CD4-positive, alpha-beta T cell treated with Interleukin-6 for 4 hours (primary cell): ENCODE measurements at places on chromosomes 13 and 19.

DNA sequence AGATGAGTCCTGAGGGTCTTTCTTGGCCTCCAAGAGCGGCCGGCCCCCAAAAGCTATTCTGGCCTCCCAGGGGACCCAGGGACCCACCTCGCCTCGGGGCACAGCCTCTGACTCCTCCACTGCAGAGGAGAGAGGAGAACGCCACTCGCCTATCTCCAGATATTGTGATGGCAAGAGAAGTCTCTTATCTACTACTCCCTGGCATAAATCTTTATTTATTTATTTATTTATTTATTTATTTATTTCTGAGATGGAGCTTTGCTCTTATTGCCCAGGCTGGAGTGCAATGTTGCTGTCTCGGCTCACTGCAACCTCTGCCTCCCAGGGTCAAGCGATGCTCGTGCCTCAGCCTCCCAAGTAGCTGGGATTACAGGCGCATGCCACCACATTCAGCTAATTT lies 11.0 kb downstream of the SLC7A9 start:
- no peak for DNase-seq

DNA sequence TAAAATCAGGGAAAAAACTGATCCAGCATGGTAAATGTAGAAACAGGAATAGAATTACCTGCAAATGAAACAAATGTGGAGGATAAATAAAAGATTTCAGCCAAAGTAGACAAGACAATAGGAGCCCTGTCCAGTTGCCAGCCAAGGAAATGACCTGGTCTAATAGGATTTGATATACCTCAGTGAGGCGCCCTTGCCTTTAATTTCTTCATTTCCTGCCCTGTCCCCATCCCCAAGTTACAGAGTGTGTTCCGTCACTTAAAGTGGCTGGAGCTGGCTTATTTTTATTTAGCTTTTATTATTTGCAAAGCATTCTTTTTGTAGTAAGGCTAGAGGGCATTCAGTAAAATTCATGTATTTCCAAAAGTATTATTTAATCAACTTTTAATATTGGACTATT lies 1022.0 kb downstream of the EFNB2 start:
- no peak for DNase-seq

- DNase-seq = no peak
Observed at GRCh38 chr13:41782086-41782485, 178.8 kb downstream of the VWA8 start.

- DNase-seq = no peak
Observed at GRCh38 chr19:10550336-10550735, 6.6 kb downstream of the ATG4D start.

GRCh38 chr13:27790523-27790922 lies 1.8 kb upstream of the GSX1 start:
- DNase-seq = no peak

DNA sequence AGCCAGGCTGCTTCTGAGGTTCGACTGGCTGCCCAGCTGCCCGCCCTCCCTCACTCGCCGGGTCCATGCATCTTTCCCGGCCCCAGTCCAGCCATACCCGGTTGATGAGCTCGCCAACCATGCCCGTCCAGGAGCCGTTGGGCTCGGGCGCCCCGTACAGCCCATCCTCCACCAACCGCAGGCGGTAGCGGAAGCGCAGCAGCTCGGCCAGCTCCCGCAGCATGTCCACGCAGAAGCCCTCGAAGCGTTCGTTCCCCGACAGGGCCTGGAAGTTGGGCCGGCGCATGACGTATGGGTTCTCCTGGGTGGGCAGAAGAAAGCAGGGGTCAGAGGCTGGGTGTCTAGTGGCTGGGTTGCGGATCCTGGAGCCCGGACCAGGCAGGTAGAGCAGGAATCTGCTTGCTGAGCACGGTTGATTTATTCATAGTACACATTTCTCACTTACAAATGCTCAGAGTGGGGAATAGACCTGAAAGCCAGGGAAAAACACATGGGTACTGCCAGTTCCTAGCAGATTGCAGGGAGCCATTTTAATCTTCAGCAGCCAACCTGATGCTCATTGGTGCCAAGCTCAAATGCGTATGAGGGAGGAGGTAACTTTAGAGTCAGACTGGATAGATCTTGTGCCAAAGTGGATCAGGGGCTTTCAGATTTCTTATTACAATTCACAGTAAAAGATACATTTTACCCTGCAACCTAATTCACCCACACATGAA lies 27.4 kb downstream of the GRIK5 start:
- no peak for DNase-seq

- no peak for DNase-seq
Observed at GRCh38 chr13:50744116-50744660, 99.3 kb downstream of the DLEU7 start.

DNA sequence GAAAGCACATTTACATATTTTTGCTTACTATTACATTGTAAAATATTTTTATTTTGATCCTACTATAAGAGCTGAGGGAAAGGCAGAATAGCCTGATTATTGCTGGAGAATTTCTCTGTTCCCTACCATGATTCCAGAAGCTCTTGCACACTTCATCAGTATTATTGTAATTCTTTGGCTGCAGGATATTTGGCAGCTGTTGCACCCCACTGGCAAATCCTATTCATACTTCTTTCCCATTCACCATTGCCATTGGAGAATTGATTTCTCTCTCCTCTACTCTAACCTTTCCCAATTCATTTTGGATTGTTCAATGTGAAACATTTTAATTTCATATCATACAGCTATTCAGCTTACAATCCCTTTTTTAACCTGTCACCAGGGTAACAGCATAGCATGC lies 238.0 kb downstream of the GGACT start:
- DNase-seq = no peak

GRCh38 chr13:35817642-35818607 lies 313.3 kb downstream of the DCLK1 start:
- no peak for DNase-seq
